ENCODE measurements at places on chromosomes 4 and X.

GRCh38 chr4:86302251-86302650 is 57.6 kb downstream of the MAPK10 start:
- DNase-seq: no peak

DNA sequence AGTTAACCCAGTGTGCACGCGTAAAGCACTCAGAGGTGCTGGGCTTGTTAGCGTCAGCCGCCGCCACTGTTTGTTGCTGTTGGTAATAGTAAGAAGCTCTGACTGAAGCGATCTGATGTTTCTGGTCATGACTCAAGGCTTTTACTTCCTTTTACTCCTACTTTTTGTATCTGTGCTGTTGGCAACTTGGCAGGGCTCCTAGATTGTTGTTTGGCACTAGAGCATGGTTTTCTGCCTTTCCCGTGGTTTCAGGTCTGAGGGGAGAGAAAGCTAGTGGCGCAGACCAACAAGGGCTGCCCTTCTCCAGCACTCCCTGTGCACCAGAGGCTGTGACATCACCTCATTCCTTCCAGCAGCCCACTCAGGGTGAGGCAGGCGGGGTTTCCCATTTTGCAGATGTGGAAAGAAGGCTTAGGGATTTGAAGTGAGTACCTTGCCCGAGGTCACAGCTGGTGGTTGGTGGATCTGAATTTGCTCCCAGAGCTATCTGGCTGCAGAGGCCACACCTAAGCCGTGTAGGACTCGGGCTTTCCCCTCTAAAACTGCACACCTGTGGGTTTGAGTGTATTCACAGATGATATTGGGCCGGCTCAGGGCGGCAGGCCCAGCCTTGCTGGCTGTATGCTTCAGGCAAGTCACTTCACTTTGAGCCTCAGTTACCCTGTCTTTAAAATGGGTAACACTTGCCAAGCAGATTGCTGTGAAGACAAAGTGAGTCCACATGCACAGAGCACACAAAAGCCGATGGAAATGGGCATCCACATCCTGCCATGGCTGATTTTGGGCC is 51.2 kb upstream of the TADA2B start:
- no peak for DNase-seq

- DNase-seq: no peak
Observed at GRCh38 chrX:54178100-54178940, 4.7 kb downstream of the FAM120C start.

DNA sequence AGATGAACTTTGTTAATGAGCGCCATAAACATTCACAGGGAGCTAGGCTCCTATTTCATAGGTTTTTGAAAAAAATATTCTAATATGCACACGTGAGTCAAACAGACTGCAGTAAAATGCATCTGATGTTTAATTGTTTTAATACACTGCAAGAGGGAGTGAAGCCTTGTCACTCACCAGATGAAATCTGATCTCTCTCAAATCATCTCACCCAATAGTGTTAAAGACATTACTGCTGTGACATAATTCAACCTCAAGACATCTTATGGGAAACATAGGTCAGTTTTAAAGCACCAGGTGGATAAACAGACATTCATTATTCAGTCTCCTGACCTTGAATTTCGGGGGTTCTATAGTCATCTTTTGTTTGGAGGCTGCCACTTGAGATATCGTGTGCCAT is 148.3 kb downstream of the MAML3 start:
- DNase-seq: no peak

DNA sequence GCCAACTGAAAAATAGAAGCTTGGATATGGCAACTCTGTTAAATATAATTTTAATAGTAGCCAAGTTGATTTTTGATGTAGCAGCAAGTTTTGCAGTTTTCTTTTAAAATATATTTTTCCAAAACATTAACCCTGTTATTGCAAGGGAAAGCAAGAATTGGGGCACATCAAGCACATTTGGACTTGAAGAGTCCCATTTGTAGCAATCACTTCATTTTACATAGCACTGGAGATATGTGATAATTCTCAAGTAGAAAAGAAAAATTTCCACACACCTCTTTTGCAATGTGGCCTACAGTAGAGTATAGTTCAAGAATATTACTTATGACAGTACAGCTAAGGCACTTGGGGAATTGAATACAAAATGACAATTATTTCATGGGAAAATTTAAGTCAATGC is 1.9 kb upstream of the PPP4R3C start:
- no peak for DNase-seq

- DNase-seq: no peak
Observed at GRCh38 chrX:7201496-7201895, 53.5 kb upstream of the PUDP start.
